ENCODE measurements at places on chromosomes 1 and 21. TPM values are rescaled to one million over a fixed set of nuclear protein-coding genes. Genes with fewer than 3 reads are reported as not detected.

Gene TRABD2B
- total RNA-seq: not detected

Gene SELL
- total RNA-seq: 595 TPM

Gene NUDT4B
- 0.52 TPM for total RNA-seq

Gene HFM1
- total RNA-seq: not detected

Gene LCE1B
- total RNA-seq: not detected

Gene SPATA46
- not detected for total RNA-seq

Gene UBE2J2
- total RNA-seq: 63.4 TPM

Gene PDE9A
- 4.7 TPM for total RNA-seq

Gene ARHGEF16
- total RNA-seq: not detected

Gene ELF3
- total RNA-seq: 0.56 TPM

Gene HES3
- total RNA-seq: not detected

Gene KCNK1
- total RNA-seq: 0.77 TPM

DNA sequence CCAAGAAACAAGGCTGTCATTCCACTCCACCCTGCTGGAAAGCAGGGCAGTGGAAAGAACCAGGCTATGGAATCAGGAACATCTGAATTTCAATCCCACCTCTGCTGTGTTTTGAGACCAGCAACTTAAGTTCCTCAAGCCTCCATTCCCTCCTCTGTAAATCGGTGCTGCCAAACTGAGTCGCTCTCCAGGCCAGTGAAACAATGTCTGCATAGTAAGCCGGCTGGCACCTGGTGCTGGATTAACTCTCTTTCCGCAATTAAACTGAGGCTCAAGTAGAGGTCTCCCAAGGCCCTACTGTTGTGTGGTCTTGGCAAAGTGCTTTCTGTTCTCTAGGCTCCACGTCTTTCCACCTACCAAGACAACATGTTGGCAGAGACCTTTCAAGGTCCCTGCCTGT, 65.3 kb downstream of the SSBP3 start:
- H3K4me1 ChIP-seq: peaks cover 25% of the 10 kb centered on the region
- no peak for DNase-seq
- H3K27ac ChIP-seq: no peak overlapping the region
- no peak overlapping the region for H3K4me3 ChIP-seq
- no peaks in the 10 kb centered on the region for H3K27me3 ChIP-seq

DNA sequence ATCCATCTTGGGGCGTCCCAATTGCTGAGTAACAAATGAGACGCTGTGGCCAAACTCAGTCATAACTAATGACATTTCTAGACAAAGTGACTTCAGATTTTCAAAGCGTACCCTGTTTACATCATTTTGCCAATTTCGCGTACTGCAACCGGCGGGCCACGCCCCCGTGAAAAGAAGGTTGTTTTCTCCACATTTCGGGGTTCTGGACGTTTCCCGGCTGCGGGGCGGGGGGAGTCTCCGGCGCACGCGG, 282 bp upstream of the SOD1 start:
- peak overlapping the region; percentile 99 for H3K4me3 ChIP-seq
- no peak for DNase-seq
- peak overlapping the region; percentile 99 for H3K27ac ChIP-seq
- H3K27me3 ChIP-seq: no peaks in the 10 kb centered on the region
- H3K36me3 ChIP-seq: peaks cover 30% of the 10 kb centered on the region
- H3K4me1 ChIP-seq: peaks cover 66% of the 10 kb centered on the region

DNA sequence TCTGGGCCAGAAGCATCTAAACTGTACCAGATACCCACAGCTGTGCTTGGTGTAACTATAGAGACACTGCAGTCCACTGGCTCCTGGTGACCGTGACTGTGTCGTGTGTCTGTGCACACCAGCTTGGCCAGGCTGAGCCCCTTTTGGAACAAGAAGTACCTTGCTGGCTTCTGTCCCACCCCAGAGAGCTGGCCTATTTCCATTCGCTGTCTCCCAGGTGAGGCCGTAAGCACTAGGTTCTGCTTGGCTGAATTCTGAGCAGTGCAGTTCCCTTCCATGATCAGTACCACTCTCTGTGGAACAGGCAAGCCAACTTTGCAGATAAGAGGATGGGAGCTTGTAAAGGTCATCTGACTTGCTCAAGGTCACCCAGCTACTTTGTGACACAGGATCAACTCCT, 119.9 kb upstream of the DNAH14 start:
- no peak overlapping the region for H3K4me3 ChIP-seq
- H3K27me3 ChIP-seq: peaks cover 3% of the 10 kb centered on the region
- H3K27ac ChIP-seq: no peak overlapping the region
- no peaks in the 10 kb centered on the region for H3K4me1 ChIP-seq
- DNase-seq: no peak

DNA sequence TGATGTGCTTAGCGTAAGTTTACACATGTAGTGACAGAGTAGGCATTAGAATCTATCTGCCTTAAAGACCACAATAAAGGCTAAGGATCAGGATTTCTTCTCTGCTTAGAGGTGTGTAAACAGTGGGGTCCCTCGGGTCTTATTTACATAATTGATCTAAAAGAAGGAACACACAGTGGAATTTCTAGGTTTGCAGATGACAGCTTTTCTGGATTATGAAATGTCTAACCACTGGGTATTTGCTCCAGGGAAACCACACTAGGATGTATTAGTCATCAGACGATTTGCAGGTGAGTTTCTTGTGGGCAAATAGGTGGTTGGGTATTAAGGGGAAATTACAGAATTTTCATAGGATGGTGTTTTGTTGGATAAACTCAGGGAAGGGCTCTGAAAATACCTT, 5.8 kb downstream of the LRRC8D start:
- peaks cover 16% of the 10 kb centered on the region for H3K4me1 ChIP-seq
- H3K27ac ChIP-seq: no peak overlapping the region
- peaks cover 5% of the 10 kb centered on the region for H3K36me3 ChIP-seq
- DNase-seq: no peak
- no peak overlapping the region for H3K4me3 ChIP-seq

- H3K27me3 ChIP-seq: no peaks in the 10 kb centered on the region
- peak overlapping the region; percentile 58 for H3K27ac ChIP-seq
- H3K4me3 ChIP-seq: no peak overlapping the region
- no peak for DNase-seq
- peaks cover 32% of the 10 kb centered on the region for H3K4me1 ChIP-seq
Measured at GRCh38 chr21:33985117-33986050, 69.8 kb upstream of the ATP5PO start.

- peaks cover 60% of the 10 kb centered on the region for H3K4me1 ChIP-seq
- H3K4me3 ChIP-seq: peak overlapping the region; percentile 80
- peaks cover 57% of the 10 kb centered on the region for H3K36me3 ChIP-seq
- H3K27me3 ChIP-seq: no peaks in the 10 kb centered on the region
Measured at GRCh38 chr1:1402072-1402900, 3.2 kb upstream of the CCNL2 start.

GRCh38 chr1:169339773-169340172, 27.8 kb downstream of the NME7 start:
- H3K36me3 ChIP-seq: peaks cover 9% of the 10 kb centered on the region
- no peak overlapping the region for H3K4me3 ChIP-seq
- no peaks in the 10 kb centered on the region for H3K27me3 ChIP-seq
- peaks cover 18% of the 10 kb centered on the region for H3K4me1 ChIP-seq

DNA sequence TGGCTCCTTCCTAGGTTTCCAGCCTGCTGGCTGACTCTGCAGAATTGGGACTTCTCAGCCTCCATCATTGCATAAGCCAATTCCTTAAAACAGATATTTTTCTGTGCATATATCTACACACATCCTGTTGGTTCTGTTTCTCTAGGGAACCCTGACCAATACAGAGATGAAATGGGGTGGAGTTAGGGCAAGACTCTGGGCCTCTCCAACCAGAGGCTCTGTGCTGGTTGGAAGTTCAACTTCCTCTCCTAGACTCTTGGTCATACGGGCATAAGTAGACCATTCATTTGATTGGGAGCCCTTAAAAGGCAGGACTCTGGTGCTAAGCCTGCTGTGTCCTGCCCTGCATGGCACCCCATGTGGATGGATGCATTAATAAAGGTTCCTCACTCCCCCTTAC, 55.0 kb downstream of the CNIH3 start:
- H3K4me3 ChIP-seq: no peak overlapping the region
- no peak for DNase-seq
- no peak overlapping the region for H3K27ac ChIP-seq
- no peaks in the 10 kb centered on the region for H3K36me3 ChIP-seq
- H3K4me1 ChIP-seq: no peaks in the 10 kb centered on the region
- no peaks in the 10 kb centered on the region for H3K27me3 ChIP-seq

- no peaks in the 10 kb centered on the region for H3K36me3 ChIP-seq
- H3K4me3 ChIP-seq: no peak overlapping the region
- no peak overlapping the region for H3K27ac ChIP-seq
- no peaks in the 10 kb centered on the region for H3K27me3 ChIP-seq
- no peaks in the 10 kb centered on the region for H3K4me1 ChIP-seq
Measured at GRCh38 chr1:69700770-69701169, 133.0 kb downstream of the LRRC7 start.

DNA sequence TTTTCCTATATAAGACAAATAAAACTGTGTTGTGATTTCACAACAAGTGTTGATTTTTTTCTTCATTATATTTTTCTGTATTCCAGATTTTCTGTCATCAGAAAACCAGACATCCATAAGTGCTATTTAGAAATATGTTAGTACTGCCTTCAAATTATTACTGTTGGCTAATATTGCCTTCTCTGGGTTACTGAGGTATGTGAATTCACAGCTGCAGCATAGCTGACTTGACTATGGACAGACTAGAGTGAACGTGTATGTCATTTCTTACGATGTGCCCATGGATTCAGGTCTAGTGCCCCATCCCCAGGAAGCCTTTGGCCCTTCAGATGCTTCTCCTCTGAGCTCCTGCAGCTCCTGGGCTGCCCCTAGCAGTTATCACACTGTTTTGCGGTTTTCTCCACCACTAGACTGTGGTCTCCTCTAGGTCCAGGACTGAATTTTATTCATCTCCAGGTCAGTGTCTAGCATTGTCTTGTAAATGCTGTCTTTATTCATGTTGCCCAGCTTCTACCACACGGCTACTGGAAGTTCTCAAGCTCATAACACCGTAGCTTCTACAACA, 118.5 kb downstream of the FGGY start:
- no peaks in the 10 kb centered on the region for H3K36me3 ChIP-seq
- DNase-seq: no peak
- H3K4me1 ChIP-seq: no peaks in the 10 kb centered on the region
- no peak overlapping the region for H3K27ac ChIP-seq

GRCh38 chr1:147613506-147613905, 56.8 kb downstream of the ACP6 start:
- no peak overlapping the region for H3K4me3 ChIP-seq
- no peak for DNase-seq
- H3K36me3 ChIP-seq: peaks cover 34% of the 10 kb centered on the region

- H3K4me3 ChIP-seq: no peak overlapping the region
- H3K27ac ChIP-seq: no peak overlapping the region
- no peak for DNase-seq
- H3K36me3 ChIP-seq: peaks cover 18% of the 10 kb centered on the region
- H3K4me1 ChIP-seq: peaks cover 28% of the 10 kb centered on the region
Measured at GRCh38 chr1:231395076-231395997, 26.8 kb downstream of the EGLN1 start.

- no peak for DNase-seq
- H3K36me3 ChIP-seq: peaks cover 28% of the 10 kb centered on the region
- H3K27me3 ChIP-seq: no peaks in the 10 kb centered on the region
- H3K4me1 ChIP-seq: peaks cover 47% of the 10 kb centered on the region
- H3K4me3 ChIP-seq: no peak overlapping the region
Measured at GRCh38 chr1:8376358-8376840, 58.5 kb downstream of the SLC45A1 start.

GRCh38 chr21:32966120-32966519, 59.6 kb upstream of the OLIG2 start:
- DNase-seq: no peak

DNA sequence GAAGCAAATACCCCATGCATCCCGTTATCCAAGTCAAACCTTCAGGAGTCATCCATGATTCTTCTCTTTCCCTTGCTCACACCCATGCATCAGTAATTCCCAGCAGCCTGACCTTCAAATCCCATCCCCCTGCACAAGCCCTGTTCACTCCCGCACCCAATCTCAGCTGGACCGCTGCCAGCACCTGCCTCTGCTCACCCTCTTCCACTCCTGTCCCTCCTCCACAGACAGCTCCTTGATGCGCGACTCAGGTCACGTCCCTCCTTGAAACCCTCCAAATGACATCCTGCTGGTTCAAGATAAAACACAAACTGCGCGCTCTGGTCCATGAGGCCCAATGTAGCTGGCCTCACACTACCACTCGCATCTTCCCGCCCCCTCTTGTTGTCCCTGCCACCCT, 43.4 kb upstream of the MPZL1 start:
- H3K27me3 ChIP-seq: no peaks in the 10 kb centered on the region
- H3K36me3 ChIP-seq: peaks cover 46% of the 10 kb centered on the region
- no peak overlapping the region for H3K4me3 ChIP-seq

- no peak overlapping the region for H3K4me3 ChIP-seq
- no peak overlapping the region for H3K27ac ChIP-seq
- peaks cover 16% of the 10 kb centered on the region for H3K27me3 ChIP-seq
- DNase-seq: no peak
- H3K4me1 ChIP-seq: no peaks in the 10 kb centered on the region
- no peaks in the 10 kb centered on the region for H3K36me3 ChIP-seq
Measured at GRCh38 chr1:36776948-36777831, 257.1 kb downstream of the GRIK3 start.

Measured in activated CD4-positive, alpha-beta T cell treated with anti-CD3 and anti-CD28 coated beads, Interleukin-2, amount 10 ng/mL, durations not matched to agents 7 days and 5 days (primary cell).